HepG2 (cell line): ENCODE measurements at places on chromosomes 6 and 20.

DNA sequence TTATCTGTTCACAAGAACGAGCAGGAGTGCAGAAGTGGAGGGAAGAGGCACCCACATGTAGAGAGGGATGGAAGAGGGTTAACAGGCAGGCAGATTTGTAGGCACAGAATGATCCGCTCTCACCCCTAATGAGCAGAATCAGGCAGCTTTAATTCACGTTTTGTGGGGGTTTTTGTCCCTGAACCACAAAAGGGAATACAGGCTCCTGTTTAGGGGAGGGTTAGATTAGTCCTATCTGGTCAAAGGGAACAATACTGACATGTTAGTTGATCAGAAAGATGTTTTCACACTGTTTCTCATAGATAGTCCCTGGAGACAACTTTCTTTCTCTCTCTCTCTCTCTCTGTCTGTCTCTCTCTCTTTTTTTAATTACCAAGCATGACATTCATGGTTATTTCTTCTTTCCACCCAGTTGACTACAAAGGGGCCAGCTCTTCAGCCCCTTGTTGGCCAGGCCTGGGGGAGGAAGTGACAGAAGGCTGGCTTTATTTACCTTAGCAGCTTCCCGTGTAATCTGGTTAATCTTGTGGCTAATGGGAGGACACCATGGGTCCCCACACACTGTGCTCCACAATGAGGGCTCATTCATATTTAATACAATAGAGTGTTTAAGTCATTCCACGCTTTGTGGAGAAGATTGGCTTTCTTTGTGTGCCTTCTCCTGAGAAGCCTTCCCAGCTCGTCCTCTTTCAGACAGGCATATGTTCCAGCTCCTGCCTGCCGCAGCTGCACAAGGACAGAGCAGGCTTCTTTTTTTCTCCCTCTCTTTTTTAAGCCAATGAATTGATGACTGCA lies 958.8 kb downstream of the TFAP2A start:
- DNase-seq = no peak

DNA sequence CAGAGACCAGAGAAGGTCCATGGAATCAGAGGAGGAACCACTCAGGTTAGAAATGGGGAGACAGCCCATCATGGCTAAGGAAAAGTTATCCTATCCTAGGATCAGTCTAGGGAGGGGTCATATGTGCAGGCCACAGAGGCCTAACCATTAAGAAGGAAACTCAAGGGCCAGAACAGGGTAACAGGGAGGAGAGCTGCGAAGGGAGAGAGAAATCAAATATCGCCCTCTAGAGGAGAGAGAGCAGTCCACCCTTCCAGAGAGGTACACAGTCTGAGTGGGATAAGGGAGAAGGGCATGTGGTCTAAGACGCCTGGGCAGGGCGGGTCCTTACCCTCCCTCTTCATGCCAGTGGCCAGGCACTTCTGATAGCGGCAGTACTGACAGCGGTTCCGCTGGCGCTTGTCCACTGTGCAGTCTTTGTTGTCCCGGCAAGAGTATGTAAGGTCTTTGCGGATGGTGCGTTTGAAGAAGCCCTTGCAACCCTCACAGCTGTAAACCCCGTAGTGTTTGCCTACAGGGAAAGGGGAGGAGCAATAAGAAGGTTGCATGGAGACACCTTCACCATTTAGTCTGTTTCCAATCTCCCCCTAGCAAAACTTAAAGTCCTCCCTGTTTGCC lies 2.9 kb downstream of the RXRB start:
- DNase-seq = peak; percentile 80

- peak; percentile 89 for DNase-seq
These were observed 113.2 kb downstream of the CEBPB start for GRCh38 chr20:50303573-50304500.

DNA sequence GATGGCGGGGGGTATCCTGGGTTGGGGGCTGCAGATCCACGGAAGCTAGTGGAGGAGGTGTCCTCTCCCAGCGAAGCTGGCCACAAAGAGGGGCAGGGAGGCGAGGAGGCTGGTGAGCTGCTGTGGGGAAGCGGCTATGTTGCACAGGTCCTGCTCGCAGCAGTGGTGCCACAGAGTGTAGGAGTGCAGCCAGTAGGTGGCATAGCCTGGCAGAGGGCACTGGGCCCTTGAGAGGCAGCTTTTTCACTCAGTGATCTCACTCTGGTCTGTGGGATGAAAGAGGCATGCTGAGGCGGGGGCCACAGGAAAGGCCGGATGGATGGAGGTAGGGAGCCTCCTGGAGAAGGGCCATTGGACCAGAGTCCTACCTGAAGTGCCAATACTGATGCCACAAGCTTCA lies 2.9 kb upstream of the LY6G6D start:
- no peak for DNase-seq

DNA sequence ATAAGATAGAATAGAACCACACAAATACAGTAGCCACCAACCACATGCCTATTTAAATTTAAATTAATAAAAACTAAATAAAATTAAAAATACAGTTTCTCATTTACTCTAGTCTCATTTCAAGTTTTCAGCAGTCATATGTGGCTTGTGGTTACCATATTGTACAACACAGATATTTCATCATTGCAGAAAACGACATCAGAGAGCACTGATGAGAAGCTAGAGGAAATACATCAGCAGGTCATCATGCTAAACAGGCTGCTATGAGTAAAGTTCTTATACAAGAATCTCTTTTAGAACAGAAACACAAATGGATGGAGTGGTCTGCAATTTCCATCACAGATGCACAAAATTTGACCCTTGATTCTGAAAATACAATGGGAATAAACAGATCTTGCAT lies 36.6 kb downstream of the TBC1D32 start:
- no peak for DNase-seq

GRCh38 chr20:8801686-8802085 lies 267.2 kb upstream of the PLCB4 start:
- no peak for DNase-seq

- DNase-seq = no peak
These were observed 5.4 kb downstream of the CCN5 start for GRCh38 chr20:44720621-44720996.

- DNase-seq = no peak
These were observed 287.2 kb downstream of the QKI start for GRCh38 chr6:163701762-163702161.
